ENCODE measurements at places on chromosomes 12 and 14.
A peak's percentile ranks its signal among the peaks of the same experiment; 100 is the strongest.

DNA sequence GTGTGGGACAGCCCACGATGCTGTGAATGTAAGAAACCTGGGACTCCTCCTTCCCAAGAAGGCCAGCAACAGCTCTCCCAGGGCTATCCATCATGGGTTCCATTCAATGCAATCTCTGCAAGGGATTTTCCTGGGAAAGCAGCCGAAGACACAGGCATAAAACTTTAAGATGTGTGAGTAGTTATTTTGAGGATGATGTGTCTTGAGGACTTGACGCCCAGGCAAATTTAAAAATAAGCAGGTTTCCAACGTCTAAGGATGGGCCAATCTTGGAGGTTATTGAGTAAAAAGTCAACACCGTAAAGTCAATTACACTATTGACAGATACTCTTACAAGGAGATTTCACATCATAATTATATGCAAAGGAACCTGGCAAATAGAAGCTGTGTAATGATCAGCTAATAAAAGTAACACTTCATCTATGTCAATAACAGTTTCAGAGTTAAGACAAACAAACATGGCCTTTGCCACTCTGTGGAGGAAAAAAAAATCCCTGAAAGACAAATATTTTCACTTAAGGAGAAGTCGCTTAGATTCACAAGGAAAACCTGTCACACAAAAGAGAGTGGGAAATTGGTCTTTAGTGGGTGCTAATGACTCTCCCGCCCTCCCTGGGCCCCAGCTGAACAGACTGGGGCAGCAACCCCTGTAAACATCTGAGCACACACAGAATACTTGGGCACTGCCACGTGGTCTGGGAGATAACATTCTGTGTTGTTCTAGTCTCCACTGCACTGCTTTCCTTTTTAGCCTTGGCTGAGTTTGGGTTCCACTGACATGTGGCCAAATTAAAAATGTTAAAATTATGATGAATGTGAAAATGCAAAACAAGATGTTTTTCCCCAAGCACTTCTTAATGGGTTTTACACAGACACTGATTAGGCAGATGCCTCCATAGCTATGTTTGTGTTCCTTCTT lies 240.9 kb downstream of the FOXN3 start:
- DNase-seq: no peak

GRCh38 chr12:94864987-94865386 lies 138.5 kb downstream of the NDUFA12 start:
- no peak for DNase-seq

DNA sequence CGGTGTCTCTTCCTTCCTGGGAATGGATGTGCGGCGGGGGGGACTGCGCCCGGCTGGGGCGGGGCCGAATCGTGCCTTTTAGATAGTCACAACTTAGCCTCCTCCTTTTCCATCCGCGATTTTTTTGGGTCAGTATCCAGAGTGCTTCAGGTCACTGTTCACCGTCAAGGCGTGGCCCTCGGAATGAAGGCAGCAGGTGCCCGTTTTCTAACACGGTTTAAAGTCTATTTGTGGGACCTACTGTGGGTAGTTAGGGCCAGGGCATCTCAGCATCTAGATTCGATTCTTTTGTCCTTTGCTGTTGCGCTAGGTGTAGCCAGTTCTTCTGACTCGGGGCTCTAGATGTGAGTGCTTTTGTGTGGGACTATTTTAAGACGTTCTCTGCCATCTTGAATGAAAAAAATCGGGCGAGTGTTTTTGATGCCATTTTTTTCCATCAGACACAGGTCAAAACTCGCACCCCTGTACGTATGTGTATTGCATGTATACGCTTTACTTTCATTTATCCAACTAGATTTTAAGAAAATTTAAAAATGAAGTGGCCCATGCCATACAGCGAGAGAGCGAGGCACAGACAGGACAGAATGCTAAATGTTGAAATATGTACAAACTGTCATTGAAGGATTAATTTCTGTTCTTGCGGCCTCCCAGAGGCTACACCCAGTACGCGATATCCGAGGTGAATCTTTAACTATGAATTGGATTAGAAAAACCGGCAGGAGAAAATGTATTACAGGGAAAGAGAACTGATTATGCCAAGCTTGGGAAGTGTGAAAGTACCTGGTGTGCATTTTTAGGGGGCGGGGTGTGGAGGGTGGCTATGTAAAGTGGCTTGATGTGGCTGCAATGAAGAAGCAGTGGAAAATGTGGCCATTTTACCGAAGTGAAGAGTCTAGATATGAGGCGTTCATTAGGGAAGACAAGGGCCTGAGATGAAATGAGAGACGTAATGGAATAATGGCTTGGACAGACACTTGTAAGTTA lies 835 bp downstream of the VEZT start:
- DNase-seq: peak; percentile 47

DNA sequence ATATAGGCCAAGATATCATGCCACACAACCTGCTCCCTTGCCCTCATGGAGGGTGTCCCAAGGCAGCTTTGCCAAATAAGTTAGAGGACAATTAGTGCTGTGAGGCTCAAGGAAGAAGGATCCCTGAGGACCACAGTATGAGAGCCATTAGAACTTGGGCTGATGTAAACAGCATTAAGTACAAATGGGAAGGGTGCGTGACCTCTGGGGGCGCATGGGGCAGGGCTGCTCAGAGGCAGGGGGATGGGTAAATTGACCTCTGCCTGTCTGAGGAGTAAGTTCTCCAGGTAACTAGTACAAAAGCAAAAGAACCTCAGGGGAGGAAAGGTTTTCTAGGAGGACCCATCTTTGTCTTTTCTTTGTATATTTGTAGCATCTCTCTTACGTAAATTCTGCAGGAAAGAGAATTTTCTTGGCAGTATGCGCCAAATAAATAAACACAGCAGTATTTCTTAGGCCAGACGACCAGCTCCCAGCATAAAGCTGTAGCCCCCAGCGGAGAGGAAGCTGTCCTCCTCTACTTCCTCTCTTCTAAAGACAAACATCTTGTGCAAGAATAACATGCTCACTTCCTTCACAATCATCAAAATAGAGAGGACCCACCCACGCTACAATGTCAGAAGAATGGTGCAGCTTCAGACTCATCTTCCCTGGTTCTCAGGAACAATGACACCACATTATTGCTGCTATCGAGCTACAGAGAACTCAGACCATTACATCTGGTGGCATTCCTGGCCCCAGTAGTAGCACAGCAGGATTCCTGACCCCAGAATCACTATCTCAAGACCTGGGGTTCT lies 16.4 kb upstream of the VWF start:
- DNase-seq: peak; percentile 12

DNA sequence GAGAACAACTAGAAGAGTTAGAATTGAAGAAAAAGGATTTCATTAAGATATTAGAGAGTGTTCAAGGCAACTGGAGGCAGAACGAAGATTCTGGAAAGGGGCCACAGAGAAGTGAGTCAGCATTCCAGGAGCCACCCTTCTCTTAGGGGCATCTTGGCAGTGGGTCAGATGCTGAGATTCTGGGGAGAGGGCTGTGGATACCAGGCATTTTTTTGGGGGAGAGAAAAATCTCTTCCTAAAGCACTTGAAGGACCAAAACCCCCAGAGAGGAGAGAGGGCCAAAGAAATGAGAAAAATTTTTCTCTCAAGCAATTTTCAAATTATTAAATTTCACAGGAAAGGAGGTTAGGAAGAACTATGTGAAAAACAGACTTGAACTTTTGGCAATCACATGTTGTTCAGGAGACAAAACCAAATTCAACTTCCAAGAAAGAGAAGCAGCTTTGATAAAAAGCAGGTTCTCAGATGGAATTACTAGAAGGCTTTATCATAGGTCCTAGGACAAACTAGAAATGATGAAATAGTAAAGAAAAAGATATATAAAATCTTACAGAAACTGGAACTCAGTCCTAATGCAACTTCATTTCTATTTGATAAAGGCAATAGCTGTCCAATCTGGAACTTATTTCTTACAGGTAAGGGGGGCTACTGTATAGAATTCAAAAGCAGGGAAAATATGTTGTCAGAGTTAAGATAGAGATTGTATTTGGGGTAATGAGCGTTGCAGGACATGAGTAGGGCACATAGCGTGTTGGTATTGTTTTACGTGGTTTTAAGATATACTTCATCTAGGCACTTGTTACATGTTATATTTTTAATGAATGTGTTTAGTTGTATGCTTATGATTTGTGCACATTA lies 1.1 kb upstream of the CLEC2D start:
- peak; percentile 76 for DNase-seq

DNA sequence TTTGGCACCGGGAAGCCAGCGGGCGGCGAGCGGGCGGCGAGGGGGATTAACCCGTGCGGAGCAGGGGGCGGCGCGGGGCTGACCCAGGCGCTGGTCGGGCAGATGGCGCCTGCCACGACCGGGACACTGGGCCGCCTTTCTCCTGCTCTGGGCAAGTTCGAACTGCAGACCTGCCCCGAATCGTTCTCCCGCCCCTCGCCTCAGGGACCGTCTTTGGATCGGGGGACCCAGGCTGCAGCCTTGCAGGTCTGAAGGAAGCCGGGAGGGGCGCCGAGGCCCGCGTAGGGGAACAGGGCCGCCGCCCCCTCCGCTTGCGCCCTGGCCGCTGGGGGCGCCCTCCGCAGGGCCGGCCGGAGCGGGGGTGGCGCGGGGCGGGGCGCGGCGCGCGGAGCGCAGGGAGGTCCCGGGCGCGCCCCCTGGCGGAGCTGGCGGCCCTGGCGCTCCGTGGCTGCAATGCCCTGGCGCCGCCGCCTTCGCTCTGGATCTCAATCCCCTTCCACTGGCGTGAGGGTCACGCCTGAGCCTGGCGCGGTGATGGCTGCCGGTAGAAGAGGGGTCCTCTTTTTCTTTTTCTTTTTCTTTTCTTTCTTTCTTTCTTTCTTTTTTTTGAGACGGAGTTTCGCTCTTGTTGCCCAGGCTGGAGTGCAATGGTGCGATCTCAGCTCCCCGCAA lies 449 bp upstream of the LTBP2 start:
- peak; percentile 57 for DNase-seq

DNA sequence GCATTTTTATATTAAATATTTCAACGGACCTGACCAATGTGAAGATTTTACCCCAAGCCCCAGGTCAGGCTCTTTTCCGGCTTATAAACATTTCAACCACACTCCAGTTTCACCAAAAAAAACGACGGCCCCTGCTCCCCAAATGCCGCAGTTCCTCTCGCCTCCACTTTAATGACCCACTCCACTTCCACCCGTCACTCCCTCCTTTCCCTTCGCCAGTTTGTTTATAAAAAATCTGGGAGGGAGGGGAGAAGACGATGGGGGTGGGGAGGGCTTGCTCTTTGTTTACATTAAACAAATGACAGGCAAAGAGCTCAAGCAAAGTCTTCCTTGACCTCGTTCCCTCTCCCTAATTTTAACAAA lies 5.4 kb downstream of the SIX6 start:
- no peak for DNase-seq

- DNase-seq: peak; percentile 83
Observed at GRCh38 chr12:55720894-55721444, 776 bp downstream of the RDH5 start.

DNA sequence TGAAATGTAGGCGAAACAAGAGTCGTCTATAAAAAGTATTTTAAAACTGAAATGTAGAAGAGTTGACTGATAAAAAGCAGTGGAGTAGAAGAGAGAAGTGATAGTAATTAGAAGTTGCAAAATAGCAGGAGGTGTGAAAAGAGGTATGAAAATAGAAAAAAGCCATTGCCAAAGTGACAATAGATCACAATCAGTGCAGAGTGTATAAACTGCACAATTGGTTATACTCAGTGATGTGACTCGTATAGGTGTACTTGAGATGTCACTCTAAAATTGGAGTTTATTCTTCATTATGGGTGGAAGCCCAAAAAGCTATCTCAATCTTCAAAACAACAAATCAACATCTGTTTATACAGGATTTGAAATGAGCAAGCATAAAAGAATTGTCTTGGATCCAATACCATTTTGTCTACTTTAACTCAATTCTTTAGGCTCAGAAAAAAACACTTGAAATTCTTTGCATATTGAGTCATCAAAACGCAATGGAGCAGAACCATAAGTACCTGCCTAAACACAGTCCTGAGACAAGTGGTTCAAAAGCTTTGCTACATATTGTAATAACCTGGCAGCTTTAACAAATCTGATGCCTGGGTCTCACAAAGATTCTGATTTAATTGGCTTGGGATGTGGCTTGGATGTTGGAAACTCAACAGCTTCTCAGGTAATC lies 8.8 kb downstream of the IKBIP start:
- DNase-seq: peak; percentile 77

DNA sequence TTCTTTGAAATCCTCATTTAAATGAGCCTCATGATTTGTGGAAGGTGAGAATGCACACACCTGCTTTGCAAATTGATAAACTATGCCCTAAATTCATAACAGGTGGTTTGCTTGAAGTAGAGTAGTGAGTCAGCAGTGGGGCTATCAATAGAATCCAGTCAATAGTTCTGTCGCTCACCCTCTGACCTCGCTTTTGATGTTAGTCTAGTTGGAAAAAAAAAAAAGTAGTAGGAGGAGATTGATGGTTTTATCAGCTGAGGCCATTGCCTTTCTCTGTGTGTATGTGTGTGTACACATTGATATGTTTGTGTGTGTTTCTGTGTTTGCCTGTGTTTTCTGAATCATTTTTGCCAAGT lies 267.3 kb downstream of the SNAPC1 start:
- no peak for DNase-seq

DNA sequence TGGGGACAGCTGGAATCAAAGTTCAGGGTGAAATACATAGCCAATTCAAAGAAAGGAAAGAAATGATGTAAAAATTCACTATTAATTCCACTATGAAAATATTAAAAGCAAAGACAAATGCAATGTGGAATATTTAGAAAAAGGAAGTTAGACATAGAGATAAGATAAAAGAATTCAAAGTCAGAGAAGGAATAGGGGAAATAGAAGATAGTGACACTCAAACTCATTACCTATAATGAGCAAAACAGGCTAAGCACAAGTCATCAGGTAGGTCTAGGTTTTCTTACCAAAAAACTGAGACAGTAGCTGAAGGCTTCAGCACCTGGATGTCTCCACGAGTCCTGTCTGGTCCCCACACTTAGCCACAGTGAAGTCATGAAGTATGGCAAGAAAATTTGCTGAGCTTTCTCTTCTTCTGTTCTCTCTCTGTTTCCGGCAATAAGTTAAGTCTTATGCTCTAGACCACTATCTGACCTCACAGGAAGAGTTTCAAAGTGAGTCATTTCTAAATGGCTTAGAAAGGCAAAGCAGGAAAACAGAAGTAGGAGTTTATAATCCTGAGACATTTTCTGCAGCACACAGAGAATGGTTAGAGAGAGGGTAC lies at the start of gene C3AR1:
TSS of gene C3AR1 (minus strand) at position 369 of the 604 bp plus-strand sequence. CDS start 6,174 bp downstream, outside the sequence.
- peak; percentile 83 for DNase-seq

- DNase-seq: no peak
Observed at GRCh38 chr12:53355121-53355520, 19.0 kb upstream of the SP7 start.

DNA sequence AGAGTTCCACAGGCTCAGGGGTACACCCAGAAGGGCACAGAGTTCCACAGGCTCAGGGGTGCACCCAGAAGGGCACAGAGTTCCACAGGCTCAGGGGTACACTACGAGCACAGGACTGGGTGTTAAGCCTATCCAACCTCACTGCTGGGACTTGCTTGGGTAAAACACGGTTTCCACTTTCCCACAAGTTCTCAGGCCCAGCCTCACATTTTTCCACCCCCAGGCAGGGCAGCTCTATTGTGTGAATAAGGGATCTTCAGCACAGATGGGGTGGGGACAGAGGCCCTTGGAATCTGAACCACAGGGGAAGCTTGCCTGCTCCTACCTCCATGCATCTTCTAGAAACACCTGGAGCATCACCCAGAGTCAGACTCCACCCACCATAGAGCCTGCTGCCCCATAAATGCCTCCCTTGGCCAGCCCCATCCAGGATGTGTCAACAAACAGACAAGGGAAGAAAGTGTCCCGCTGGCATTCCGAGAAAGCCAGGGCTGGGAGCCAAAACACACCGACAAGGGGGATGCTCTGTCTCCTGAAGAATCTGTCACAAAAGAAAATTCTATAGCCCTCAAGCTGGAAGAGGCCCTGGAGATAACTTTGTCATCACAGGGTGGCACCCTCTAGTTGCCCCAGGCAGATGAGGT lies 4.8 kb downstream of the CRACR2A start:
- no peak for DNase-seq

Measured in amniotic epithelial cell (primary cell).